Stimulated activated CD8-positive, alpha-beta memory T cell treated with anti-CD3 and anti-CD28 coated beads, Interleukin-2, amount 100 ng/mL, for 48 hours (primary cell): ENCODE measurements at places on chromosomes 3 and 15.
A peak's percentile ranks its signal among the peaks of the same experiment; 100 is the strongest.

DNA sequence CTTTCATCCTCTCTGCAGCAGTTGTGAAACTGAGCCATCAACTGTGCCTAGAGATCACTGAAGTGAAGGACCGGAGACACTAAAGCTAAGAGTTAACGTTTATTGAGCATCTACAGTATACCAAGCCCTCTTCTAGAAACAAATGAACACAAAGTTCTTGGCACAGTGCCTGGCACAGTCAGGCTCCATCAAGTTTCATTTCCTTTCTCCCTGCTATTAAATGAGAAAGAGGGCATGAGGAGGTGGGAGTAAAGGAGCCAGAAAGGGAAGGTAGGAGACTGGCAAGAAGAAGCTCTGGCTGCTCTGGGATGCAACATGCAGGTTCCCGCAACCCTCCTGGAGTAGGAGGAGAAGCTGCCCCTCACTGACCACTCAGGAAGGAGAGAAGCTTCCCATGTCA lies 30.6 kb downstream of the CYP19A1 start:
- DNase-seq = no peak

DNA sequence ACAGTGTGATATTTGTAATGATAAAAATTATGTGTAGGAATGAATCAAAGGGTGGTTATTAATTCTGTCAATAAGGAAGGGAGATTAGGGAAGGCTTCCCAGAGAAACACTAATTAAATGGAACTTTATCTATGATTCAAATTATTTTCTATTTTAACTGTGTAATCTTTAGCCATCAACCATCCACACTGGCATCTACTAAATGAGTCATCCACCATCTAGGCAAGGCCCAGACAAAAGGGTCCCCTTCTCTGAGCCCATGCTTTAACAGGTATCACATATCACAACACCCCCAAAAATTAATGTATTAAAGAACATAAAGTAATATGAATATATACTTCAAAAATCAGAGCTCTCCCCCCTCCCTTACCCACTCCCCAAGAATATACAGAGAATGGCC lies 19.9 kb upstream of the TPM1 start:
- DNase-seq = no peak

GRCh38 chr15:34933432-34933975 lies 36.0 kb downstream of the AQR start:
- DNase-seq = no peak

DNA sequence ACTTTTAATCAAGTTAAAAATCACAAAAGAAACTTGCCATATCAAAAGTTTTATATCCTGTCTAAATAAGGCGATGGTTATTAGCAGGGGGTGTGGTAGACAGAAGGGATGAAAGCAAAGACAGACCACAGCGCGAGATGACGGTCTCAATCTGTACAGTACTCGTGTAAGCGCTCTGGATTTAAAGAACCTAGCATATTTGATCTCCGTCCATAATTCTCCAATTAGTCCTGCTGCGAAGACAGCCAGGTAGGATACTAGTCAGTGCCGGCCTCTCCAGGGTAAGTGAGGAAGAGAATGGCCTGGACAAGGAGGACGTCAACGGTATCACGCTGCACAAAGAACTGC lies 701 bp downstream of the SGO1 start:
- DNase-seq = no peak

DNA sequence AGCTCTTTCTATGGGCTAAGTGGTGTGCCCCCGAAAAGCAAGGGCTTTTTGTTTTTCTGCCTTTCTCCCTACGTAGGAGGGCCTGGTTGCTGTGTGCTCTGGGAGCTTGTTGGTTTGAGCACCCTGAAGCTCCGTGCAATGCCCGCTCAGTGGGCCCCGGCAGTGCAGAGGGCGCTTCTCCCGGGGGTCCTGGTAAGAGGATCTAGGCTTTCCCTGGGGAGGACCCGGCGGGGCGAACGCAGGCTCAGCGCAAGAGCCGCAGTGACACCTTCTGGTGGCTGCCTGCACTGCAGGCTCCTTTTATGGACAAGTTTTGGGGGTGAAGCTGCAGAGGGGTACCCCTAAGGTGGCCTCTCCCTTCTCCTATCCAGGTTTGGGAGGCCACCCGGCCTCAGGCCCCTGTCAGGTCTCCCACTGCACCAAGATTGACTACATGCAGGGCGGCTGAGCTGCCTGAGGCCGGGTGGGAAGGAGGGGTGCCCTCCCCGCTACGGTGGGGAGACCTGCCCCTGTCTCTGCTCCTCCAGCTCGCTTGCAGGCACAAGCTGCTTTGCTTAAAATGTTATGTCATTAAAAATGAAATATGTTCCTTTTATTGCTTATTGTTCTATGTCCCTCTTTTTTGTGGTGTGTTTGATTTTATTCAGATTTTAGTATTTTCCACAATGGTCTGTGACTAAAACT lies 387.9 kb downstream of the GABRG3 start:
- peak; percentile 1 for DNase-seq

DNA sequence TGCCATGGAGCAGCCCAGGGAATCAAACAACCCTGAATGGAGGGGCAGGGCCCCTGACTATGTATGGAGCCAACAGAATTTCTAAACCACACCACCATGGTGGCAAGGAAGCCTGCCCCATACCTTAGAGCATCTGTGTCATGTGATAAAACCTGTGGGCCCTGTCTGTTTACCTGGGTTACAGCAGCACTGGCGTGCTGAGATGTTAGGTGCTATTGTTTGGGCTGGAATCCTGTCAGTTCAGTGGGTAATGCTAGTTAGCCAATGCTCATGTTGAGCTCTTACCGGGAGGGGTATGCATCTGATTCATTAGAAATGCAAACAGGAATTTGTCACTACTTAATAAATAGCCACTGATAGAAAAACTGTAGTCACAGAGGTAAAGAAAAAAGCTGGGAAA lies 63.5 kb upstream of the ETV5 start:
- DNase-seq = no peak

- no peak for DNase-seq
These were observed 25.3 kb downstream of the RAD18 start for GRCh38 chr3:8938021-8938420.

- no peak for DNase-seq
These were observed 4.1 kb downstream of the FOXP1 start for GRCh38 chr3:71579326-71579934.

DNA sequence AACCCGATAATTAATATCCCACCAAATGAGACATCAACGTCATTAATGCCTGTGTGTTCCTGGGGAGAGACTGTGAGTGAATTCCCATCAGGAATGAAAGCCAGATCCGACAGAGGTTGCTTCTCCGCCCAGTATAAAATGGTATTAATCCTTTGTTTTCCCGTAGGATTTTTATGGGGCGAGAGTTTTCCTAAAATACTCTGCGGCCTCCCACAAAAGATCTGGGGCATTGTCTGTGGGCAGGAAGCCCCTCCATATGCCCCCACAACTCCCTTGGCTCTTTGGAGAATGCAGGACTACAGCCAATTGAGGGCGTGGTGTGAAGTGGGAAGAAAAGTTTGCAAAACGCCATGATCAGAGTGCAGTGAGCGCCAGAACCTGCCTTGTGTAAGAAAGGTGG lies 26.7 kb downstream of the ZIC4 start:
- no peak for DNase-seq

GRCh38 chr3:38165722-38166387 lies 518 bp downstream of the OXSR1 start:
- DNase-seq = no peak

DNA sequence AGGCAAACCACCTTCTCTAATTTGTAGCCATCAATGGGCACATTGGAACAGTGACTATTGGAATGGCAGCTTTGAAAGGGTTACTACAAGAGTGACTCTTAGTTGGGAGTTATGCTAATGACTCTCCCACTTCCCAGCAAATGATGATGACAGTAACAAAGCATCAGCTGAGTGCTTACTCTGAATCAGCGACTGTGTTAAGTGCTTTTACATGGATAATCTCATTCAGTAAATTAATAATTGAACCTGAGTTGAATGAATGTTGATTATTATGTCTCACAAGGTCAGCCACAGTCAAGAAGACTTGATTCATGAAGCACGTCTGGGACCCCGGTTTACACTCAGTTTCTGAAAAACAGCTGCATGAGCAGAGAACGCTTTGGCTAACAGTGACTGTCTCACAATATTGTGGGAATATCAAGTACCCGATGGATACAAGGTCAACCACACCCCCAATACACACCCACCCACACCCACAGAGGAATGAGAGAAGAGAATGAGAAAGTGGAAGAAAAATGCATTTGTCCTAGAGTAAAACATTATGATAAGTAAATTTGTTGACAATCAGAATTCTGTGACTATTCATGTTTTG lies 242.0 kb upstream of the FEZF2 start:
- DNase-seq = no peak

- no peak for DNase-seq
These were observed 31.7 kb upstream of the XYLB start for GRCh38 chr3:38314764-38315487.

GRCh38 chr3:99635348-99635747 lies 3.0 kb upstream of the COL8A1 start:
- DNase-seq = no peak

GRCh38 chr3:155441506-155441905 lies 148.0 kb upstream of the STRIT1 start:
- no peak for DNase-seq

GRCh38 chr3:172334671-172335207 lies 113.5 kb downstream of the GHSR start:
- no peak for DNase-seq

- no peak for DNase-seq
These were observed 80.7 kb downstream of the LIPC start for GRCh38 chr15:58512522-58512921.

- no peak for DNase-seq
These were observed 11.3 kb downstream of the LDHAL6B start for GRCh38 chr15:59217876-59218498.

- DNase-seq = no peak
These were observed 23.5 kb downstream of the EXOG start for GRCh38 chr3:38519651-38520050.

GRCh38 chr3:142958707-142959106 lies 4.8 kb downstream of the PAQR9 start:
- DNase-seq = no peak

GRCh38 chr3:72744330-72744729 lies 103.9 kb downstream of the SHQ1 start:
- DNase-seq = no peak

DNA sequence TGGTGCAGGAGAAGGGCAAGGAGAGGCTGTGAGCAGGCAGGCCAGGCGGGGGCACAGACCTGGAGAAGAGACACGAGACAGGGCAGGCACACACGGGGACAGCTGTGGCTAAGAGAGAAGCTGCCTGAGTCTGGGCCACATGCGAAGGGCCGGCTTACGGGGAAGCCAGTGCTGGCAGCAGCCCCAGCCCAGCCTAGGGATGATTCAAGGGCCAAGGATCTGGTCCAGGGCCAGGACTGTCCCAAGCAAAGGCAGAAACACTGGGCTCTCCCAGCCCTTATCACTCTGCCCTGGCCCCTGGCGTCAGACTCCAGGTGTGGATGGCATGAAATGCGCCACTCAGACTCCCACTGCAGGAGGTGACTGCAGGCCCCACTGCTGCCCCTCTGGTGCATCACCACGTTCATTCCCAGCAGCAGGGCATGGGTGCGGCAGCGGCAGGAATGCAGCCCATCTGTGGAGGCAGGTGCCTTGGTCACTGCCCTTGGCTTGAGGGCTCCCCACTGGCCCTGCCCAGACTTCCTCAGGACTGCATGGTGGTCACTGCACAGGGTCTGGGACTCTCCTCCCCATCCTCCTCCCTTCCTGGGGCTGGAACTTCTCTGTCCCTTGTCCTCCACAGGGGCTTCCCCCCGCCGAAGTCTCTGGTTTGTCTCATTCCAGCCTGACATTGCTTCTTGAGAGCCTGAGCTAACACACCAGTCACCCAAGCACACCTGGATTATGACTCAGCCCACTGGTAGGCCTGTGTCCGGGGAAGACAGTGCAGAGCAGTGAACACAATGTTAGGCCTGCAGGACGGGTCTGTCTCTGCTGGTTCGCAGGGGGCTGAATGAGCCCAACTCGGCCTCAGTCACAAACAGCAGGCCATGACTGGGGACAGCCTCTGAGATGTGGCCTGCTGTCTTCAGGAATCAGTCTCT lies 69.3 kb downstream of the TBC1D2B start:
- DNase-seq = no peak

GRCh38 chr3:196708467-196708866 lies 3.6 kb downstream of the CEP19 start:
- no peak for DNase-seq

DNA sequence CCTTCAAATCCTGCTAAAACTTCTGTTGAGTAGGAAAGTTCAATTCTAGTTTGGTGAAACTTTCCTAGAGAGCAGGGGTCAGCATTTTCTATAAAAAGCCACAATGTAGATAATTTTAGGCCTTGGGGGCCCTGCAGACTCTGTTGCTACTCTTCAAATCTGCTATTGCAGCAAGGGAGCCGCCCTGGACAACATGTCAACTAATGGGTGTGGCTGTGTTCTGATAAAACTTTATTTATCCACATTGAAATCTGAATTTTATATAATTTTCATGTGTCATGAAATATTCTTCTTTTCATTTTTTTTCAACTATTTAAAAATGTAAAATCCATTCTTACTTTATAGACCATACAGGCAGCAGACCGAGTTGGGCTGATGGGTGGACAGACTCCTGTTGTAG lies 67.4 kb upstream of the SAMMSON start:
- no peak for DNase-seq

GRCh38 chr3:129607391-129608068 lies 1.1 kb upstream of the PLXND1 start:
- DNase-seq = no peak

DNA sequence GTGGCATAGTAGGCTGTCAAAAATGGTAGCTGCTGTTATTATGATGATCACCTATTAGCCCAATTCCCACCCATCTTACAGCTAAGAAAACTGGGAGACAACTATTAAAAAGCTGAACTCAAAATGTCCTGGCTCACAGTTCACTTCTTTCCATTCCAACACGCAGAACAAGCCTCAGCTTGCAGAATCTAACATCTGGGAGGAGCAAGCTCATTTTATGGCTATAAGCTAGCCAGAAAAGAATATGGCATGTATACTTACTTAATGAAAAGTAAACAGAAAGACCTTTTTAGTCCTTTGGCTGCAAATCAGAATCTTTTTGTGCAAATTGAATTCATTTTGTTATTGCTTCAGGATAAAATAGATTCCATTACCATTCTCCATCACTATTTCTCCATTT lies 34.8 kb upstream of the CFAP20DC start:
- no peak for DNase-seq

DNA sequence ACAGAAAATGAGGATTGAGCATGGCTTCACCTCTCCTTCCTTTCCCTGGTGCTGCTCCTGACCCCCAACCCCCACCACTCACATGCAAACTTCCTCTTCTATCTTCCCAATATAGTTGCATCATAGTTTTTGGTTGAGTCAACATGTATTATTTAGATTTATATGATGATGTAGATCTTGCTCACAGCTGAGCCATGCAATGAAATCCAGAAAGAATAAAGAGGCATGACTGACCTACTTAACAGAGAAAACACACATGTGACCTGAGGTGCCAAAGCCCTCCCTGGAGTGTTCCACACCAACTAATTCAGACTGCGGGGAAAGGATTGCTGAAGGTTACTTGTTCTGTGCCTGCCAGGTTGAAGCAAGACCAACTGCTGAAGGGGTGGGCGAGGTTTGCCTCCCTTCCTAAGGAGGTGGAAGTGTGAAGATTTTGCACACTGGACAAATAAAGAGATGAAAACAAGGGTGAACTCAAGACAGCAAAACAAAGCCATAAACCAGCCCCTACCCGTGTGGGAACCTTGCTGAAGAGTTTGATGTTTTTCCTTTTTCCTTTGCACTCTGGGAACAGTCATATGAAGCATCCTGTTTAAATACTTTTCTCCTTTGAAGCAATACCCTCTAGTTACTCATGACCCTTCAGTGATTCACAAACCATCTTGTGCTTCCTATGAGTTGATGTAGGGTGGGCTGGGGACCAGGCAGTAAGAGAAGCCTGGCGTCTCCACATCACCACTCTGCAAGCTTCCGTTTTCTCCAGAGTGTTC lies 155.2 kb upstream of the UBE2E1 start:
- no peak for DNase-seq

GRCh38 chr3:16392717-16393116 lies 120.8 kb downstream of the RFTN1 start:
- DNase-seq = no peak
